ENCODE measurements at places on chromosomes 11 and 22. TPM values are rescaled to one million over a fixed set of nuclear protein-coding genes. Genes with fewer than 3 reads are reported as not detected.

DNA sequence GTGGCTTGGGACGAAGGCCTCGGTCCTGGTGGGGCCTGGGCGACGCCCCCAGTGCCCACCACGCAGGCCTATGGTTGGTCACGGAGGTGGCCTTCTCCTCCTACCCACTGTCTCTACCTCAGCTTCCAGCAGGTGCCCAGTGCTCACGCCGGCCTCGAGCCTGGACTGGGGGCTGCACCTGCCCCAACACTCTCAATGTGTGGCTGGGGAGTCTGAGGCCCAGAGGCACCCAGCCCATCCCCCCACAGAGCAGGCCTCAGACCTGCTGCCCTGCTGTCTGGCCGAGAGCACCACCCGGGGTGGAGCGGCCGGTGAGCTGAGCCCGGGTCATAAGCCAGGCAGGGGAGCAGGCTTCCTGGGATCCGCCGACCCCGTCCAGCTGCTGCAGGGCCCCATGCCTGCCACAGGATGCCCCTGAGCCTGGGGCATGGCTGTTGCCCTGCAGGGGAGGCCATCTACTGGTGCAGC is 28.6 kb upstream of the MUC5AC start:
- no peak for DNase-seq

DNA sequence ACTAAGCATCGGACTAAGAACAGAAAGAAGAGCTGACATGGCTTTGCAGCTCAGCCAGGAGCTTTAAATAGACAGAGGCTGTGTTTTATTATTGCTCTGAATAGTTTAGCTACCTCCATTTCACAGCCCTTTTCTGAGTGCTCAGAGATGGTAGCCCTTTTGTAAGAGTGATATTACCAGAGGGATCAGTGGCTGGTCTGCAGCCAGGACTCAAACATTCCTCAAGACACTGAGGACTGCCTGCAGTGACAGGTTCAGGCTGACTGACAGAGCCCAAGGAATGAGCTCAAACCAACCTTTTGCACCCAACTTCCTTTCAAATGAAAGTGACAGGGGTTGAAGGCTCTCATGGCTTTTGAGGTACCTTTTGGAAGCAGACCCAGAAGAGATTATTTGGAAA is 189.0 kb downstream of the DDX10 start:
- DNase-seq: no peak

GRCh38 chr11:15942126-15942525 is 414.2 kb downstream of the SOX6 start:
- DNase-seq: no peak

Gene DENND6B
- 15.2 TPM for total RNA-seq
